Inflammatory macrophage (primary cell): ENCODE measurements at places on chromosomes 2 and 18.

DNA sequence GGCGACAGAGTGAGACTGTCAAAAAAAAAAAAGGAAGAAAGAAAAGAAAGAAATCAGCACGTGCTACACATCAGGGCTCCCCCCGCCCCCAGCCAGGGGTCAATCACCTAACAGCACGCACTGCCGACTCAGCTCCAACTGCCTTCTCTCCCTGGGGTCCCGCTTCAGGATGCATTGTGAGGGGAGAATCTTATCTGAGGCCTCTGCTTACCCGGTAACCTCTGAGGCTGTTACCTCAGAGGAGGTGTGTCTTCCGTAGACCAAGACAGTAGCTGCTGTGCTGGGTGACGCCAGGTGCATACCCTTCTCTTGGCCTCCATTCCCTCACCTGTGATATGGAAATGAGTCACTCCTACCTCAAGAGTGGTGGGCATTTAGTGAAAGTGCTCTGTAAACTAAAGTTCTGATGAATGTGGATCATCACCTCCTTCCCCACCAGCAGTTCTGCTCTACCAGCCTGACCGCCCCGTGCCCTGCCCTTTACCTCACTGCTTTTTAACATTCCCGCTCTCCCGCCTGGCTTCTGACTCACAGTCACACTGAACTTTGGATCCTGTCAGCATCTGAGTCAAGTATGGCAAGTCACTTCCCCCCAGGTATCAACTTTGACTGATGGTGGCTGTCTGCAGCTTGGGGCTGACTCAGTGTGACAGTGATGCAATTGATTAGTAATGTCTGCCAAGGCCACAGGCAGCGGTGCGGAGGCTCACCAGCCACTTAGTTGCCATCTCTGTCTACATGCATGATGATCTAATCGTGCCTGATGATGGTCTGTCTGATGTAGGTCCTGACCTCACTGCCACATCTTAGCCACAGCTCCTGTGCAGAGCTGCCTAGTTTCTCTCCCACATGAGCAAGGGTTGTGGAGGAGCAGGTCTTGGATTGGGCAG, 20.1 kb downstream of the ARID5A start:
- peak; percentile 89 for DNase-seq

GRCh38 chr2:38522754-38523349, 79.9 kb downstream of the HNRNPLL start:
- no peak for DNase-seq

GRCh38 chr18:31819106-31819924, 58.6 kb upstream of the SLC25A52 start:
- DNase-seq: peak; percentile 84

DNA sequence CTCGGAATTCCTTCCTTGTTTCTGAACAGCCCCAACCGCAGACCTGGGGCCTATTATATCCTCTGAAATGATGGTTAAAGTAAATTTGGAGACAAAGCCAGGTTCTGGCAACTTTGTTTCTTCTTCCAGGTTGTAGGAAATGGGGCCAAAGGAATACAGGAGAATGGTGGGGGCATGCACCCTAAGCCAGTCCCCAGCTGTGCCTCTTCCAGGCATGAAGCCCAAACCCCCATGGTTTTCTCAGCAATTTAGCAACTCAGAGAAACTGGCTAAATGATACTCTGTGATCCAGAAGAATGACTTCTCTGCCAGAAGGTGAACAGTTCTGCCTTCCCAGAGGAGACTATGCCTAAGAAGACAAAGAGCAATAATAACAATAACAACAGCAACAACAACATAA, 635.0 kb upstream of the FANCL start:
- no peak for DNase-seq

DNA sequence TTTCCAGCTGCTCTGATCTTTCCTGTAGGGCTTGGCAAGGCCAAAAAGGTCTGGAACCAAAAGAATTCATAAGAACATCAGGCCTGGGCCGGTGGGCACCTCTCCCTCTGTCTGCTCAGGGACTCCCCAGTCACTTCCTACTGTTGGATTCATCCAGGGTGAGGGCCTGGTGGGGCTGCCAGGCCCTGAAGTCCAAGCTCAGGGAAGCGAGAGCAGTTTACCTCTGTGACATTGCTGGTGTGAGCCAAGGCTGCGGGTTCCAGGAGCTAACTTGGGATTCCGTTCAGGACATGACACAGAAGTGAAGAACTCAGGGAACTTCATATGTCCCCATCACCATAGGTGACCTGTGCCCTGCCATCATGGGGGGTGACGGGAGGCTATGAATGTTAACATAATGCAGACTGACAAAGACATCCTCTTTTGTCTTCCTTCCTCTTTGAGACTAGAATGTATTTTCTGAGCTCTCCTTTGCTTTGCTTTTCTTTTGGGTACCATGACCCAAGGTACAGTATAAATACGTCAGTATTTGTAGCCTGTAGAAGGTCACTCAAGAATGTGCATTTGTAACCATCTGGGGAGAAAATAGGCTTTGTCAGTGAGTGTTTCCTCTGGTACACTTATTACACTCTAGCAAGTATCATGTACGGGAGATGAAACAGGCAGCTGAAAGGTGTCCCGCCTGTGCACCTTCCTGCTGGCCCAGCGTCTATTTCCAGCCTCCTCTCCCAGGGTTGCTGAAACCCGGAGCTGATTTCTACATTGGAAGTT, 130.5 kb upstream of the SLC1A4 start:
- DNase-seq: peak; percentile 74

- DNase-seq: no peak
Observed at GRCh38 chr18:22980394-22980793, 47.3 kb downstream of the RBBP8 start.

GRCh38 chr2:141125432-141125831, 1005.4 kb downstream of the LRP1B start:
- DNase-seq: no peak

GRCh38 chr2:74025971-74026612, 41.4 kb downstream of the TET3 start:
- peak; percentile 41 for DNase-seq

- DNase-seq: no peak
Observed at GRCh38 chr2:124318913-124319312, 293.8 kb downstream of the CNTNAP5 start.

DNA sequence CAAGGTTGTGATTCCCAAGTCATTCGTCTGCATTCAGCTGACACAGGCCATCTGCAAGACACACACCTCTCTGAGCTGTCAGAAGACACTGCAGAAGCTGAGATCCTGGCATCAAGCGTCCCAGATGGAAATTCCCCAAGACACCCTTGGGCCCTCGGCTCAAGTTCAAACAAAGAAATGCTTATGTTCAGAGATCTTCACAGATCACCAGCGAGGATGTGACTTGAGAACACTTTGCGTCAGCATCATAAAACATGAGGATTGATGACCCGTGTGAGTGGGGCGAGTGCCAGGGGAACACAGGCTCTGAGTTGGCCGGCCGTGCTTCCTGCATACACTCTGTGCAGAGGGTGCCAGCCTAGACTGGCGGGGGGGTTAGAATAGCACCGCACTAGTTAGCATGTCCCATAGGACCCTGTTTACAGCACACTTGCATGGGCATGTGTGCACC, 36.8 kb downstream of the KCNIP3 start:
- DNase-seq: no peak

DNA sequence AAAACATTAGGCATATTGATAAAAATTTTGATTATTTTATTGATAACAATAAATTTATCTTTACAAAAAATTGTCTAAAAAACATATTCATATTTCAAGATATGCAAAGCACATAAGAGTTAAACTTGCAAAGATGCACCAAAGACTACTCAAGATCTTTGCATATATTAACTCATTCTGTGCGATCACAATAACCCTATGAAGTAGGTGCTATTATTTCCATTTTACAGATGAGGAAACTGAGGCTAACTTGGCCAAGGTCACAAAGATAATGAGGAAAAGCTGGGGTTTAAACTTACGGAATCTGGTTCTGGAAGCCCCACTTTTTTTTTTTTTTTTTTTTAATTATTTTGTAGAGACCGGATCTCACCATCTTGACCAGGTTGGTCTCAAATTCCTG, 94.4 kb upstream of the SERTAD2 start:
- no peak for DNase-seq

DNA sequence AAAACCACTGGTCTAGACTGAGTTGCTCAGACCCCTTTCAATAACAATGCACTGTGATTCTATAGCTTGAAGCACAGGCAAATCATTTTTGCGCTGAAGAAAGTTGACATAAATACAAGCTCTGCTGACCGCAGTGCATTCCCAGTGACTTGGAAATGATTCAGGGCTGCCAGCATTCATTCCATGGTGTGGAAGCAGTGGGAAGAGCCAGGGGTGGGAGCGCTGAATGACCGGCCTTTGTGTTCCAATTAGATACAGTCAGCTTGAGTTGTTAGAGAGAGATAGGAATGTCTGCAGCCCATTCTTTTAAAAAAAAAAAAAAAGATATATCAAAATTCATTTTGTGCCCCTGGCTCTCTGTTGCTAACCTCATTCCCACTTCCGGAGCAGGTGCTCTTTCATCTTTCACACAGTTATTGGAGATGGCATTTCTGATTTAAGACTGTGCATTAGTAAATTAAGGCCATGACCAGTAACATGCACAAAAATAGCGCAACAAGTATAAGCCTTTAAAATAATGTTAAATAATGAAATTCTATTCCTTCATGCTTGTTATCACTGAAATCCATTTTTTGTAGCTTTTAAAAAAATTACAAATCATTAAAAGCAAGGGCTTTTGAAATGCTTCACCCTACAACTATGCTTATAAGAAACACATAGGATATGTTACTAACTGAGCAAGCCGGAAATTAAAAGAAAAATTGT, 59.4 kb upstream of the CTLA4 start:
- DNase-seq: no peak

GRCh38 chr2:53510401-53510800, 257.2 kb upstream of the CHAC2 start:
- no peak for DNase-seq

DNA sequence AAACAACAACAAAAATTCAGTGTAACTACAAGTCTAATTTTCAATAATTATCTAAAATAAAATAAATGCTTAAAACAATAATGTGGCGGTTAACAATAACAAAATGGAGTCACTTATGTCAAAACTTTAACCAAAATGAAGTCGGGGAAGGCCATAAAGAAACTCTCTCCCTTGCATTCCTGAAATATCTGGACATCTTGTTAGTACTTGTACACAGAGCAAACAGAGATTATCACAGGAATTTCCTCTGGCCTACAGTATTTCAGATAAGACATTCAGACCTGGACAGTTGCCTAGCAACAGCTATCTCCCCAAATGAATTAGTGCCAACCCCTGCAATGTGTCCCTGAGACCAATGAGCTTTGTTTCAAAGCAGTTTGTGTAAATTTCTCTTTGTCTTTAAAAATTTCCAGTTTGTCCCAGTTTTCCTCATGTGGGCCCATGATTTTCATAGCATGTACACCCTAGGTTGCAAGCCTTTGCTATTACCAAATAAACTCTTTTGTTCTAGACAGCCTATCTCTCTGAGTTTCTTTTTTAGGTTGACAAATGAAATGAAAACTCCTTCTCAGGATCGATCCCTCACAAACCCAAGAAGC, 68.6 kb downstream of the EXOC6B start:
- DNase-seq: no peak

- DNase-seq: no peak
Observed at GRCh38 chr2:95670167-95670566, 78.4 kb downstream of the TRIM43 start.

DNA sequence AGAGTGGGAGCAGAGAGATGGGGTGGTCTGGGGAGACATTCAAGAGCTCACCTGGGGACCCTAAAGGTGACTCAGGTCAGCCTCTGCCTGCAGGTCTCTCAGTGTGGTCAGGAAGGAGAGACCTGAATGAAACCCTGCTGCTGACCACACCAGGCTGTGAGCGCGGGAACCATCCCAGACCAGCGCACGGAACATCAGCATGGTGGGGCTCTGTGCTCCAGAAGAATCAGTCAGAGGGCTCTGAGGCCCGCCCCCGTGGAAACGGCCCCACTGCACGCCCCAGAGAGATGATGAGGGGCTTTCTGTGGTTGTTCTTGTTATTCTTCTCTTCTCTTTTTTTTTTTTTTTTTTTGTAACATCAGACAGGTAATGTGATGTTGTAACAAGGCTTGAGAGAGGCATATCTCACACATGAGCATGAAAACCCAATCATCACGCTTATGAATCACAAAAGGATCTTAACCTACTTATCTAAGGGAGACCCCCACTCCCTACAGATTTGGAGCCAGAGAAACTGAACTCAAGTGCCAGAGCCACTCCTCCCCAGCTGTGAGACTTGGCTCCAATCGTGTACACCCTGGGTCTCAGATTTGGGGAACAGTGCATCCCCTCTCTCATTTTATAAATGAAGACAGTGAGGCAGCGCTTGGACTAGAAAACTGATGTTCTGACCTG, 302.2 kb downstream of the EIPR1 start:
- DNase-seq: no peak

DNA sequence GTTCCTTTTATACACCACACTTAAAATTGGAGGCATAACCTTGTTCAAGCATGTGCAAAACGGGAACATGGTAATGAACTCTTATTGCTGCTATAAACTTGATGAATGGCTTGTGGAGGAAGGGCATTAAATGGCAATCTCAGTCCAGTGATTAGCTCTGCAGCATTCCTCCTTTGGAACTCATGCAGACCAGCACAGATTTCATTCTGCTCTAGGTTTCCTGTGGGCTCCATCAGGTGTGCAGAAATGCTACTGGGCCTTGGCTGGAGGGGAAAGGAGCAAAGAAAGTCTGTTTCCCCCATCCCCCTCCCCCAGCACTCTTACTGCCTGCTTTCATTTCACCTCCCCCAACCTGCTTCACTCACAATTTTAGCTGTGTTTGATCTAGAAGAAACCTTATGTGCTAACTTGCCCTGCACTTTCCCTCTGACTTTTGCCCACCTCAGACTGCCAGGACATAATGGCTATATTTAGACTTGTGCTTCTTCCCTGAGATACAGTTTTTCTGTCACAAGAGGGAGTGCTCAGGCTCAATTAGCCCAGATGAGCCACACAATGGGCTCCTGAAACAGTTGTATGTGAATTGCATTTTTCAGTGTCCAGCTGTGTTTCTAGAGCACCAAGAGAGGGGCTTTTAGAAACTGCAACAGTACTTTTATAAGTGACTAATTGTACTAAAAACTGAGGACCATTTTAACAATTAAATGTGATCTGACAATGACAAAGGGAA, 109.8 kb downstream of the FSHR start:
- no peak for DNase-seq

GRCh38 chr2:77962943-77963342, 440.8 kb upstream of the LRRTM4 start:
- no peak for DNase-seq

GRCh38 chr2:15944325-15945017, 4.1 kb downstream of the MYCN start:
- DNase-seq: no peak
